ENCODE measurements at places on chromosomes 16 and 17.

GRCh38 chr16:1981398-1981836, at the start of gene NOXO1:
Gene NOXO1, minus strand, starts transcription at chr16:1981469. Its CDS starts 290 bp downstream, at chr16:1981179.
- DNase-seq = no peak

DNA sequence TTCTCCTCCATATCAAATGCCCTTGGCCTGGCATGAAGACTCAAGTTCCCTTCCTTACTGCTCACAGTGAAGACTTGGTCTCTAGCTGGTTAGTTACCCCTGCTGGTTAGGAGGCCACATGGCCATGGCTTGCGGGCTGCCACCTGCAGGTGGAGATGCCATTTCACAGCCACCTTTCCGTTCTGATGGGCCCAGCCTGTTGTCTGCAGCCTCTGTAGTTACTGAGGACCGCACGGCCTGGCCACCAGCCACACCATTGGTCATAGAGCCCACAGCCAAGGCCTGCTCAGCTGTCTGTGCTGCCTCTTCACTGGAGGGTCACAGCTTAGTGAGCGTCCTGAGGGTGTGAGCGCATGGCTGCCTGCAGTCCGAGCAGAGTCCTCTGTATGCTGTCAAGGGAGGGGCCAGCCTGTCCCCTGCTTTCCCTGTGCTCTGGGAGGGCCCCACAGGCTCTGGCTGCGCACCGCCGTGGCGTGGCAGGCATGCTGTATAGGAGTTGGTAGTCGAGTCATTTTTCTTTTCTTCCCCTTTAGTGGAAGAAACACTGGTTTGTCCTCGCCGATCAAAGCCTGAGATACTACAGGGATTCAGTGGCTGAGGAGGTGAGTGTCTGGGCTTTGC, 59.2 kb downstream of the PLD6 start:
- peak; percentile 34 for DNase-seq

GRCh38 chr17:50517504-50518383, 9.5 kb downstream of the MYCBPAP start:
- DNase-seq = no peak

- DNase-seq = no peak
Measured at GRCh38 chr17:43171586-43172487, 823 bp downstream of the NBR1 start.

DNA sequence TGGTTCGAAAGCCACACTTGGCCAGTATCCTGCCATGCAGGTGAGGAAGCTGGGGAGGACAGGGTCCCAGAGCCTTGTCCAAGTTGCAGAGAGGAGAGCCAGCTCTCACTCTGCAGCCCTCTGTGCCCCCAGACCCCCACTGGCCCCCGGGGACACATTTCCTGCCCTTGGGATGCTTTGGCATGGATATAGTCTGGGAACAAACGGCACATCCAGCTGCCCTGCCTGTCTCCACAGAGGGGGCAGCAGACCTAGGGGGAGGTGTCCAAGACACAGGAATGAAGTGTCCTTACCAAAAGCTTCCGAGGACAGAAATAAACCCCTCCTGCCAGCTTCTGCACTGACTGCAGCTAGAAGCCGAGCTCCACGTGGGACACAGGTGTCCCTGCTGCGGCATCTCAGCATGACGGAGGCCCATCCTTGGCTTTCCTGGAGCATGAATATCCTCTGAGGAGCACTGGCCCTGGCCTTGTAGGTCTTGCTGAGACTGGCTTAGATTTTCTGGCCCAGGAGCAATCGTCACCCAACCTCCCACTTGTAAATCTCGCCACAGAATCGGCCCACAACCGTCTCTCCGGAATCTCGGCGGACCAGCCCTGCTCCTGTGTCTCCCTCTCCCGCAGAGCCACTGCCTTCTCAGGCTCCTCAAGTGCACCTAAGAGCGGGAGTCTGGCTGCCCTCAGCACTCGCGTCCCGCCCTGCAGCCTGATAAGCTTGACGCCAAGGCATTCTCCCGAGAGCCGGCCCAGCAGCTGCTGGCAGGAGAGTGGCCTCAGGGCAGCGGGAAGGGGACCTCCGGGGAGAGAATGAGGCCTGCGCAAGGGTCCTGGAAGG, 1.1 kb upstream of the CAPN15 start:
- DNase-seq = no peak

DNA sequence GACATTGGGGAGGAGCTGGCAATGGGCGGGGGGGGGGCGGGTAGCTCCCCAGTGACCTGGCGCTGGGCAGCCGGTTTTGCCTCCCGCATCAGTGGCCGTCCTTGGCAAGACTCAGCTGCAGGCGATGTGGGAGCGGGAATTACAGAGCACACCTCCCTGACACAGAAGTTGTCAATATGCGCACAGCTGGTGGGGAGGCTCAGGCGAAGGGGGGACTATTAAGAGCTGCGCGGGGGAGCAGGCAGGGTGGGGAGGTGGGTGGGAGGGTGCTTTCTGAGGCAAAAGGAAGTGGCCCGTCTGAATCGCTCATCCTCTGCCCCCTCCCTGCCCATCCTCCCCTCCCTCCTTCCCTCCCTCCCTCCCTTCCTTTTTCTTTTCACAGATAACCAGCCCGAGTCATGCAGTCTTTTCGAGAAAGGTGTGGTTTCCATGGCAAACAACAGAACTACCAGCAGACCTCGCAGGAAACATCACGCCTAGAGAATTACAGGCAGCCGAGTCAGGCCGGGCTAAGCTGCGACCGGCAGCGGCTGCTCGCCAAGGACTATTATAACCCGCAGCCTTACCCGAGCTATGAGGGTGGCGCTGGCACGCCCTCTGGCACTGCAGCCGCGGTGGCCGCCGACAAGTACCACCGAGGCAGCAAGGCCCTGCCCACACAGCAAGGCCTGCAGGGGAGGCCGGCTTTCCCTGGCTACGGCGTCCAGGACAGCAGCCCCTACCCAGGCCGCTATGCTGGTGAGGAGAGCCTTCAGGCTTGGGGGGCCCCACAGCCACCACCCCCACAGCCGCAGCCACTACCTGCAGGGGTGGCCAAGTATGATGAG, 44.0 kb downstream of the SREBF1 start:
- DNase-seq = no peak

DNA sequence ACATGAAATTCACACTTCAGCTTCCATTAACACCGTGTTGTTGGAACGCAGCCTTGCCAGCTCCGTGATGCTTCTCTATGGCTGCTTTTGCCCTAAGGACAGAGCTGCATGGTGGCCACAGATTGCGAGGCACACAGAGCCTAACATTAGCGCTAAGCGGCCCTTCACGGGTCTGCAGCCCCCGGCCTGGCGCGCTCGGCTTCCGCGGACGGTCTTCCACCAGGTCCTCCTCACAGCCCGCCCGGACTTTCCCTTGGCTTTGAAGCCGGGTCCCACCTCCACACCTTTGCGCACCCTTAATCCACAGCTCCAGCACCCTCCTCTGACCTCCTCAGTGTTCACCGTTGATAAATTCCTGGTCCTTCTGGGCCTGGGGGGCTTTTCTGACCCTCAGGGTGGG, 19.6 kb downstream of the SCGB1C2 start:
- no peak for DNase-seq

DNA sequence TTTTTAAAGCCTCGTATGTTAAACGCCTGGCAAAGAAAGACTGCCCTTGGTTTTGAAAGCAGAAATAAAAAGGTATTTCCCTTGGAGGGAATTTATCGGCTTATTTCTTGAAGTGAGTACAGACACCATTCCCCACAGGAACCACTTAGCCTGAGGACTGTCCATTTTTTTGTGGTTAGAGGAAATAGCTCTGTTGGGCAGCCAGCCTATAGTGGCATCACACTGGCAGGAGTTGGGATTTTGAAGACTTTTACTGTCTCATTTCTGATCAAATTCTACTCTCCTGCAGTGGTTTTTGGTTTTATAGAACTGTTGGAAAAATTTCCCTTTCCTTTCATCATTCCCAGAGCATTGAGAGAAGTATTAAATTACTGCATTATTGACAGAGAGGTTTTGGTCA, 34.1 kb upstream of the CDC6 start:
- DNase-seq = no peak

GRCh38 chr16:27795992-27796614, 246.2 kb downstream of the KATNIP start:
- DNase-seq = peak; percentile 44

DNA sequence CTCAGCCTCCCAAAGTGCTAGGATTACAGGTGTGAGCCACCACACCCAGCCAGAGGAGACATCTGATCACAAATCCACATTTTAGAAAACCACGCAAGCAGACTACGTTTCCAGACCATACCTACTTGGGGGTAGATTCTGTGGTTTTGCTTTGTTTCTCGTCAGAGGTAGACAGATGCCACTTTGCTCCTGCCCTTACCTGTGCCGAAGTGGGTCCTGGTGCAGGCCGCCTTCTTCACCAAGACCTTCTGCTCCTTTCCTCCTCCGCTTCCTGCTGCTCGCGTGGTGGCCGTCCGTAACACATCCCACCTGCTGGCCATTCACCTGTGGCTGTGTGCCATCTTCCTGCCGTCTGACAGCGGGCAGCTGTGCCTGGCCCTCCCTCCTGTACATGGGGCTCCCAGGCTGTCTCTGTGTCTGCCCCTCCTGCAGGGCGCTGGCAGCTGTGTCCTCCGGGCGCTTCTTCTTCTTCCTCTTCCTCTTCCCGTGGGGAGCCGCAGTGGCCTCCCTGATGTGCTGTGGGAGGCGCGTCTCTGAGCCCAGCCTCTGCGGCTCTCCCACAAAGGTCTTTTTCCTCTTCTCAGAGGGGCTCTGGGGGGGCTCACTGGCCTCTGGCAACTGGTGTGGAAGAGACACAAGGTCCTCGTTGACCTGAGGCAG, 21.2 kb upstream of the CYTH1 start:
- no peak for DNase-seq

- no peak for DNase-seq
Measured at GRCh38 chr17:72723711-72724110, 368.8 kb downstream of the SLC39A11 start.

GRCh38 chr17:30449480-30449879, 27.7 kb upstream of the GOSR1 start:
- no peak for DNase-seq

DNA sequence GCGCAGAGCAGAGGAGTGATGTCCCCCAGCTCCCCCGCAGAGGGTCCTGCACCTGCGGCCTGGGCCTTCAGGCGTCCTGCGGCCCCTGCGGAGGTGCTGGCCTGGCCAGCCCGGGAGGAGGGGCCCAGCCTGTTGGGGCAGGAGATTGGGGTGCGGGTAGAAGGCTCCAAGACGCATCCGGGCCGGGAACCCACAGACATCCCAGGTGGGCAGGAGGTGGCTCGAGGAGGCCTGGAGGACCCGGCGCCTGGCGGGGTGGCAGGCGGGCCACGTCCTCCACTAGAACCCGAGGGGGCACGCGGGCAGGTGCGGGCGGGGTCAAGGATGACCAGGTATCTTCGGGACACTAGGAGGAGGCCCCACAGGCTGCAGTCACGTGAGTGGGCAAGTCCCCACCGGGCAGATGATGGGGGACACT, 647 bp upstream of the SECTM1 start:
- DNase-seq = no peak

- DNase-seq = no peak
Measured at GRCh38 chr17:8141741-8142140, 10.5 kb downstream of the PER1 start.

GRCh38 chr16:88649195-88649923, 1.5 kb downstream of the CYBA start:
- no peak for DNase-seq

DNA sequence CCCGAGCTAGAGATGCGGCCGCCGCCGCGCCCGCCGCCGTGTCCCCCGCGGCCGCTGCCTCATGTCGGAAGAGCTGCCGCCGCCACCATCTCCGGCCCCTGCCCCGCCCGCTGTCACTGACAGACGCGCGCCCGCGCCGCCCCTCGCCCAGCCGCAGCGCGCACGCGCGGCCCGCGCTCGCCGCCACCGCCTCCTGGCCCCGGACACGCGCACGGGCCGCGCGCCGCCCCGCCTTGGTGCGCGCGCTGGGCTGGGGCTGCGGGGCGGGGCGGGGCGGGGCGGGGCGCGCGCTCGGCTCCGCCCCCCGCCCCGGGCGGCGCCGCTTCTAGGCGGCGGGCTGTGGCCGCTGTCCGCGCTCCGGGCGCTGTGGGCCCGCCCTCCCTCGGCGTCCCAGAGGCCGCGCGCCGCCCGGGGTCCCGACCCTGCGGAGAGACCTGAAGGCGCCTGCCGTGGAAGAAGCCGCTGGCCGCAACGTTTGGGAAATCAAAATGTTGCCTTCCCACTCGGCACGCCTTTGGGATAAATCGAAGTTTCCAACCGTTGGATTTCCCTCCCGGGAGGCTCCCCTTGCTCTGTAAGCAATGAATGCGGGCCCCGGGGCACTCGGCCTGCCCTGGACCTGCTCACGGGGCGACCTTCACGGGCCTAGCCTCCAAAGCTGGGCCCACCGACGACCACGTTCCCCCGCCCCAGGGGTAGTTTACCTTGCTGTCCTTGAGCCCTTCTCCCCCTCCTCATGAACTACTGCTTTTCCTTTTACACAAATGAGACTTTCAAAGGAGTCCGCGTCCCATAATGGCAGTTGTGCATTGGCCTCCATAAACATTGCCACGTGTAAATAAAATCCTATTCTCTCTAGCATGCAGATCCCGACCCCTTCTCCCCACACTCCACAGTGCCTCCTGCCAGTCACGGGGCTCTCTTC, at the start of gene ADCY9:
Gene ADCY9 (minus strand): TSS at position 118 of the 925 bp plus-strand sequence. CDS start 1,000 bp downstream, outside the sequence.
- peak; percentile 96 for DNase-seq

DNA sequence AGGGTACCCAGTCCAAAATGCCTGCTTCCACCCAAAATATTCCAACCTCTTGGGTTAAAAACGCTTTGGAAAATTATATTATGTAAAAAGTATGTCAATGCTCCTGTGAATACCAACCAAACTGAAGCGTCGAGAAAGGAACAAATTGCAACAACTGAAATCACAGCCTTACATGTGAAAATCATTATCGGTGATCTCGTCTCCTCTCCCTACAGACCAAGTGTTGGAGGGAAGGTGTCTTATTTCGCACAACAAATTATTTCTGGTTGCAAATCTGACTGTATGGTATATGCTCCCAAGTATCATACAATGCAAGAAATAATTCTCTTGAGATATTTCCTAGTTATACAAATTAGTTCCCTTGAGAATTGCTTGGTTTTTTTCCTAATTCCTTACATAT, 89.3 kb upstream of the CDYL2 start:
- DNase-seq = no peak

DNA sequence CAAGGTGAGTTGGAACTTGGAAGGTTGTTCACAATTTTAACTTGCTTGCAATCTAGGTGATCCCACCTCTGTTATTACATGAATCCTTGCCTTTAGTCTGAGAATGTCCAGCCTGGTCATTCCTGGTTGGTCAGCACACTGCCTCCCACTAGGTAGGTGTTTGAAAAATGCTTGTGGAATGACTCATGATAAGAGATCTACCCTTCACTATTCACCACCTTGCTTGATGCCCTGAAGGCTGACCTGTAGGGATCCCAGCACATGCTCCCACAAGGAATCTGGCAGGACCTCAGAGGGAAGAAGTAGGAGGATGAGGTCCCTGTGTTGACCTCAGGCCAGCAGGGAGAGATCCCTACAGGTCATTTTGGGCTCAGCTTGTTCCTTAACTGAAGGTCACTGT, 30.2 kb upstream of the ABCA3 start:
- no peak for DNase-seq

- DNase-seq = no peak
Measured at GRCh38 chr16:48916566-48916965, 306.6 kb upstream of the N4BP1 start.

- peak; percentile 48 for DNase-seq
Measured at GRCh38 chr16:69494991-69495392, 70.6 kb downstream of the CYB5B start.

GRCh38 chr16:72400257-72401083, 228.5 kb upstream of the PMFBP1 start:
- DNase-seq = peak; percentile 58
